Lung microvascular endothelial cell (primary cell): ENCODE measurements at places on chromosomes 7 and 10. TPM values are rescaled to one million over a fixed set of nuclear protein-coding genes. Genes with fewer than 3 reads are reported as not detected.

COL26A1 gene
- under 0.01 TPM in 1 of 2 replicates, not detected in the other for total RNA-seq

ZNF467 gene
- total RNA-seq: 5.0 and 6.3 TPM in 2 replicates

YWHAG gene
- 69.3 and 98.4 TPM in 2 replicates for total RNA-seq

DNA sequence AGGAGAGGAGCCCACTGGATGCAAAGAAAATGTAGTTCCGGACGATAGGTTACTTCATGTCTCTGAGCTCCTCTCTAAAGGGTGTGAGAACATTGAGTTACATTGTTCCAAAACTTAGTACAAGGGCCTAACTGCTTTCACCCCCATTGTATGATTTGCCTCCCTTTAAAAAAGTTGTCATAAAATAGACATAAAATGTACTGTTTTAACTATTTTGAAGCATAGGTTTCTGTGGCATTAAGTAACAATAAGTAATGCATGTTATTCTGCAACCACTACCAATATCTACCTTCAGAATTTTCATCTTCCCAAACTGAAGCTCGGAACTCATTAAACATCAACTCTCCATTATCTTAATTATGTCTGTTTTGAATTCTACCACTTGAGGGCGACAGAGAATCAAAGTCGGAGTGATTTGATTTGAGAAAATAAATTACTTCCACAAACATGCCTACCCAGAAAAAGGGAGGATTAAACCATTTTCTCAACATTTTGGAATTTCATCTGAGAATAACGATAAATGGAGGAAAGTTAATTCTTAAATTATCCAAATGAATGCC lies 2.7 kb downstream of the IGFBP1 start:
- peak; percentile 48 for DNase-seq

- DNase-seq: no peak
Observed at GRCh38 chr7:17357952-17358351, 59.5 kb downstream of the AHR start.

DNA sequence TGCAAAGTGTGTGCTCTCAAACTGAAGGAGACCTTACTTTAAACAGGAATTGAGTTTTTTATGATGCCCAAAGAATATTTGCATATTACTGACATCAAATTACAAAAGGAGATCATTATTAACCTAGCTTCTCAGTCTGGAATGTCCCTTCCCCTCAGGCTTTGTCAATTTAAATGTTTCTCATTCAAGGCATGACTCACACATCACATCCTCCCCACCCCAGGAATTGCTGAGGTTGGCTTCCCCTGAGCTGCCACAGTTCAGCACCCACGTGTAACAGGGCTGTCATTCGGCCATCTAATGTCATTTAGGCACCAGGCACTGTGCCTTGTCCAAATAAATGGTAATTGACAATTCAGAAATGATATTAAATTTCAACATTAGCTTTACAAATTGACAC lies 305.9 kb upstream of the MGMT start:
- DNase-seq: peak; percentile 42

DNA sequence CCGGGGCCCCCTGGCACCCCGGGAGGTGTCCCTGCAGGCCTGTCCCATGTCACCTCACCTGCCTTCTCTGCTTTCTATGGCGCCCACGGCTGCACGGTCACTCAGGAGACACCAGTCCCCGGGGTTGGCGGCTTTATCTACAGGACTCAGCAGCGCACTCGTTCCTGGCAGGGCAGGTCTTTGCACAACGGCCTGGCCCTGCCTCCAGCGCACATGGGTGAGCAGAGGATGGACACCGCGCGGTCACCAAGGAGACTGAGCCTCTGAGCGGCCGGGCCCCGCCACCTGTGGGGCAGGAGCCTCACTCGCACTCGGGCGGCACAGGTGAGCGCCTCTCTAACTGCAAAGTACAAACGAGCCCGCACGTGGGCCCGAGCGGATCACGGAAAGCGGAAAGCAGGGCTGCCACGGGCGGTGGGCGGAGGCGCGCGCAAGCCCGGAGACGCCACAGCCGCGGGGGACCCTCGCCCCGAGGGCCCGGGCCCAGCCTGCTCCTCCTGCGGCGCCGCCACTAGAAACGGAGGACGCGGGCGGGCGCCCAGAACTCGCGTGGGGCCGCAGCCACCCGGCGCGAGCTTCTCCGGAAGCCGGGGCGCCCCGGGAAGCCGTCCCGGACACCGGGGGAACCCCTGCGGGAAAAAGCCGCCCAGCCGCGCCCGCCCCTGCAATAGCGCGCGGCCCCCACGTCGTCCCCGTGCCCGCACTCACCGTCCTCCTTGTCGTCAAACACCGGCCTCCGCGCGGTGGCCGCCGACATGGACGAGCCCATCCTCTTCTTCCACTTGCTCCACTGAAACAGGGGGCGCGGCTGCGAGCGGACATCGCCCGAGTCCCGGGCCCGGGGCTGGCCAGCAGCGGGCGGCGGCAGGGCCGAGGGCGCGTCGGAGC lies 642 bp downstream of the STK32C start:
- peak; percentile 24 for DNase-seq

DNA sequence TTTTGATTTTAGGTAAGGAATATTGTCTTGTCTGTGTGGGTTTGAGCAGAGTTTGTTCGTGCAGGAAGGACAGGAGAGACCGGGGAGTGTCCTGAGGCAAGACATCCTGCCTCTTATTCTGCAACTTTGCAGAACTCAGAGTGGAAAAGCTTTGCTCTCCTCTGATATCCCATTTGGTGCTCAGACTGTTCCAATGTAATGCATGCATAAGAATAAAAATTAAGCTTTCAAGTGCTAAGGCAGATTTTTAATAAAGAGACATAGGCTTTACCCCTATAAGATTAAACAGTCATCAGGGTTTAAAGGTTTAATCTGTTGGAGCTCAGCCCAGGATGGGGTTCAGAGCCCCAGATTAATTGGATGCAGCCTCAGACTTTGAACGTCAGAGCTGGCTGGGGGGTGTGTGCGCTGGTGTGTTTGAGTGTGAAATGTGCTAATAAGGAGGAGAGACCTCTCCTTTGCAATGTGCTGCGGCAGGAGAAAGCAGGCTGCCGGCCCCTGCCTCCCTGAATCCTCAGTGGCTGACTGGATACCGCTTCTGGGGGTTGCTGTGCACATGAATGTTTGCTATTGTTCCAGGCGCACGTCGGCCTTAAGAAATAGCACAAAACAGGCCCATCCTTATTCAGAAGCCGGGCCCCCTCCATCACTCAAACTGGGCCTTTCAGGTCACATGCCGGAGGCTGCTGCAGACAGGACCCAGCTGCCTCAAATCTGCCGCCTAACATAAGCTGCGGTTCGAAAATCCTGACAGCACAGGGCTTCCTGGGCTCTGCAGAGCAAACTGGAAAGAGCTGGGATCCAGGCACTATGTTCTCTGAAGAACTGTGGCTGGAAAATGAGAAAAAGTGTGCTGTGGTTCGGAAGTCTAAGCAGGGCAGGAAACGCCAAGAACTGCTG lies 84.1 kb upstream of the PRR15 start:
- no peak for DNase-seq

DNA sequence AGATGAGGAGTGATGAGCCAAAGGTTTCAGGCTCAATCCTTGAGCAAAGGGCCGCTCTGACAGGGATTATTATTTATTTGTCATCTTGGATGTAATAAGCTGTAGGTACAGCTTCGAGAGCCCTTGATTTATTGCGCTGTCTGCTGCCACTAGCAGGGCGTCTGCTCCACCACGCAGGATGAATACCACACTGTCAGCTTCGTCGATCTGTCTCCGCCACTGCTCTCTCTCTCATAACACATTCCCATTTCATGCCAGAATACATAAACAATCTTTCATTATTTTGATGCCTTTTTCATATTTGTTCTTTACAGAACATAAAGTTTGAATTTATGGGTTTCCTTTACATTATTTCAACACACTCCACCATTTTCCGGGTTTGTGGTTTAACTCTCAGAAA lies 276.6 kb downstream of the LRMDA start:
- no peak for DNase-seq
